ENCODE measurements at places on chromosomes 5 and 9. TPM values are rescaled to one million over a fixed set of nuclear protein-coding genes. Genes with fewer than 3 reads are reported as not detected.

Gene CEP72
- 4.3 TPM for polyA plus RNA-seq

Gene LCN2
- polyA plus RNA-seq: 67.4 TPM

Gene TMEM174
- polyA plus RNA-seq: not detected

Gene C5orf58
- not detected for polyA plus RNA-seq

Gene OBP2B
- not detected for polyA plus RNA-seq

Gene HTR4
- polyA plus RNA-seq: 0.09 TPM

Gene IL5
- polyA plus RNA-seq: not detected

Gene FBP2
- polyA plus RNA-seq: not detected

Gene GABRB2
- polyA plus RNA-seq: not detected
